Lower leg skin (tissue), 4 donors: ENCODE measurements at places on chromosomes 11 and 22. TPM values are rescaled to one million over a fixed set of nuclear protein-coding genes. Genes with fewer than 3 reads are reported as not detected.

- no peak for DNase-seq
These were observed 101.0 kb downstream of the ME3 start for GRCh38 chr11:86571273-86571948.

DNA sequence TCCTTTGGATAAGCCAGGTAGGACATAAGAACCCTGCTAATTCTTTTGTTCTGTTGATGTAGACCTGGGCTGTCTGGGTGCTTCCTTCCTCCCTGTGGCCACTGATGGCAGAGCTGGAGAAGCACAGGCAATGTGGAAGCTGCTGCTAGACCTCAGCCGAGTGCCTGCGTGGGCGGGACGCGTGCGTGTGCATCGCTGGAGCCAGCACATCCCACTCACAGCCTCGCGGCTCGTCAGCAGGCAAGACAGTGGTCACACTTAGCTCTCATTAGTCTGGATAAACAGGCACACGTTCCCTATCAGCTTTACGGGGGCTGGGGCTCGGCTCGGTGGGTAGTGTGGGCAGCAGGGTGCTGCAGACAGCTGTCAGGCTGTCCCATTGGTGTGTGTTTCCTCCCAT, 155.7 kb downstream of the GRIK4 start:
- no peak for DNase-seq

DNA sequence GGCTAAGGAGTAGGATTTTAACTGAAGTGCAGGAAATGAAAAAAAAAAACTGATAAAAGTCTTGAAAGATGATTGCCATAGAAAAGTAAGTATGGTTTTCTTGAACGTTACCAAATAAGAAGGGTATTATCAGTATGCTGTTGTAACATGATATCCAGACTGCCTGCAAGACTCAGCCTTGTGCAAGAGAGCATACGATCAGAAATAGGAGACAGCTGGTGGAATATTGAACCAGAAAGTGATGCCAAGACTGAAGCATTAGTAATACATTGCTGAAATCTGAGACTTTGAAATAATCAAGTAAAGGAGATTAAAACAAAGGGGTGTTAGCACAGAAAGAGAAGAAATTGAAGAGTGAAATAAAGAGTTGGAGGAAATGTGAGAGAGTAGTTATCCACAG, 452.7 kb upstream of the CNTN5 start:
- no peak for DNase-seq

Gene AP2A2
- 45.7 TPM for total RNA-seq

Gene MS4A14
- total RNA-seq, result not detected

DNA sequence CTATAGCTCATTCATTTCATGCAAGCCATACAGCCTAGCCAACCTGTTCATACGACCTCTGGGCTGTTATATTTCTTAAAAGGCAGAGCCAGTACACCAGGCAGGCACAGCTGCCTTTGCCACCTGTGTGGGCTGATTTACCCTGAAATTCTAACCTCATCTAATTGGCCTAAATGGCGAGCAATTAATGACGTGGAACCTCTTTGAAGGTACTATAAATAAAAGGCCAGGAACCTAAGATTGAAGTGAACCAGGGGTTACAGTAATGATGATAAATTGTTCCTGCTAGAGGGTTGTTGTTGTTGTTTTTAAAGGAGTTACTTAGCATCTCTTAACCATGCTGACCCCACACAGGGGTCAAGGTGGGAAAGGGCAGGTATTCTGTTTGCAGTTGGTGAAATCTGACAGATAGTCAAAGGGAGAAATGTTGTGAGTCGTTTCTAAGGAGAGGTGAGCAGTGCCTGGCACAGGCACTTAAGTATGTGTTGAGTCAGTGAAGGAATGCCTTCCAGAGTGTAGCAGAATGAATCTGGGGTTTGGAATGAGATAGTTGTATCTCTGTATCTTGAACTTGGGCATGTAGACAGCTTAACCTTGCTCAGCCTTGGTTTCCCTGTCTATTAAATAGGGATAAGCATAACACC, 213.5 kb upstream of the NAV2 start:
- no peak for DNase-seq

Gene SPI1
- total RNA-seq, result 8.3 TPM

Gene KDM4E
- total RNA-seq, result not detected

Gene PRG2
- 0.84 TPM for total RNA-seq

Gene EIF3D
- total RNA-seq, result 305 TPM

Gene LMF2
- total RNA-seq, result 34.8 TPM

DNA sequence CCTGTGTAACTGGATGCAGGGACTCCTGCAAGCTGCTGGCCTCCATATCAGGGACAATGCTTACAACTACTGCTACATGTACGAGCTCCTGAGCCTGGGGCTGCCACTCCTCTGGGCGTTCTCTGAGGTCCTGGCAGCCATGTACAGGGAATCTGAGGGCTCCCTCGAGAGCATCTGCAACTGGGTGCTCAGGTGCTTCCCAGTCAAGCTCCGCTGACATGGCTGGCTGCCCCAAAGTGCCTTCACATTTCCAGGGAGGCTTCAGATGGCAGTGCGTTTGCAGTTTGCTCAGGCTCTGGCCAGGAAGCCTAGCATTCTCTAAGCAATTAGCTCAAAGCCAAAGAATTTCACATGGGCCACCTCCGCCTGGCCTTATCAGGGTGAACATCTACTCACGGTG, 117.4 kb upstream of the PARVA start:
- no peak for DNase-seq

Gene TESMIN
- total RNA-seq, result 3.9 TPM

Gene OR8D2
- total RNA-seq, result not detected

GRCh38 chr22:40408718-40409612, 38.6 kb downstream of the SGSM3 start:
- no peak for DNase-seq

Gene KCNJ4
- total RNA-seq, result 1.4 TPM

Gene LDHAL6A
- not detected for total RNA-seq
